Stimulated activated CD8-positive, alpha-beta memory T cell treated with anti-CD3 and anti-CD28 coated beads, Interleukin-12 subunit alpha, Interleukin-12 subunit beta, amount 100 ng/mL, for 1 hour (primary cell): ENCODE measurements at places on chromosomes 4 and X.

DNA sequence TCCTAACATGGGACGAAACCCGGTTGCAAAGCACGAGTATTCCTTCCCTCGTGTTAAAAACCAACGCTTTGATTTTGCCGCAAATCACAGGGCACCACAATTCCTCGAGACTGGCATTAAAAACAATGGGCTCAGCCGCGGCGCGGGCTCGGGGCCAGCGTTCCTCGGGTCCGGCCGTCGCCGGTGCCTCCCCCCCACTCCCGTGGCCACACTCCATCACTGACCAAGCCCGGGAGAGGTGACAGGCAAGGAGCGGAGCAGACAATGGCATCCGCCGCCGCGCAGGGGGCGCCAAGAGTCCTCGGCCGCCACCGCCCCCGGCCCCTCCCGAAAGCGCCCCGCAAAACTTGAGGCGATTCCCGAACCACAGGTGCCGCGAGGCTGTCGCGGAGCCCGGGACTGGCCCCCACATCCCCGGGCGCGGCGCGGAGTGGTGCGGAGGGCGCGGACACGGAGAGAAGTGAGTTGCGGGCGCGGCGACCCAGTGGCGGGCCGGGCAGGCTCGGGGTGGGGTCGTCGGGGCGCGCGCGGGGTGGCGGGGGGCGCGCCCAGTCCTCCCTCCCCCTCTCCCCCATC, 445 bp downstream of the AP1S2 start:
- DNase-seq = peak; percentile 12

GRCh38 chr4:113639326-113639725, 122.2 kb downstream of the CAMK2D start:
- no peak for DNase-seq

DNA sequence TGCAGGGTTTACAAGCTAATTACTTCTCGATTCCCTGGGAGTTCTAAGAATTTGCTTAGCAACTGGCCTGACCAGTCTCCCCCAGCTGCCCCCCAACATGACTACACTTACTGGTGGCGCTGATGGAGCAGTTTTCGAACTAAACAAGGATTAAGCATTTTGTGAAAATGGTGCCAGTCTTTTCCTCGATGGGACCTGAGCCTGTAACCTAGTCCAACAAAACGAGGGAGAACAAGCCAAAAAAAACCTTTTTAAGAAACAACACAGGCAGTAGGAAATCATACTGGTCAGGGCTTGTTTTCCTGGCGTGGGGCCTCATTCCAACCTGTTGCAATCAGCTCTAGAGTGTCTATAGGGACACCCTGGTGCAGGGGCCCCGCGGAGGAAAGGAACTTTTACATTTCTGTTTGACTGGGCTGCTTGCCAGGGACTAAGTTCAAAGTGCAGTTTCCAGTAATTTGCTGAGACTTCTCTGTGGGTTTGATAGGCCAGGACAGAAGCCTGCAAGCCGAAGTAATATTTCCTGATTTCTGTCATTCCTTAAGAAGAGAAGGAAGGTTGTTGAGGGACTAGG, 158.7 kb downstream of the SPRY1 start:
- no peak for DNase-seq

DNA sequence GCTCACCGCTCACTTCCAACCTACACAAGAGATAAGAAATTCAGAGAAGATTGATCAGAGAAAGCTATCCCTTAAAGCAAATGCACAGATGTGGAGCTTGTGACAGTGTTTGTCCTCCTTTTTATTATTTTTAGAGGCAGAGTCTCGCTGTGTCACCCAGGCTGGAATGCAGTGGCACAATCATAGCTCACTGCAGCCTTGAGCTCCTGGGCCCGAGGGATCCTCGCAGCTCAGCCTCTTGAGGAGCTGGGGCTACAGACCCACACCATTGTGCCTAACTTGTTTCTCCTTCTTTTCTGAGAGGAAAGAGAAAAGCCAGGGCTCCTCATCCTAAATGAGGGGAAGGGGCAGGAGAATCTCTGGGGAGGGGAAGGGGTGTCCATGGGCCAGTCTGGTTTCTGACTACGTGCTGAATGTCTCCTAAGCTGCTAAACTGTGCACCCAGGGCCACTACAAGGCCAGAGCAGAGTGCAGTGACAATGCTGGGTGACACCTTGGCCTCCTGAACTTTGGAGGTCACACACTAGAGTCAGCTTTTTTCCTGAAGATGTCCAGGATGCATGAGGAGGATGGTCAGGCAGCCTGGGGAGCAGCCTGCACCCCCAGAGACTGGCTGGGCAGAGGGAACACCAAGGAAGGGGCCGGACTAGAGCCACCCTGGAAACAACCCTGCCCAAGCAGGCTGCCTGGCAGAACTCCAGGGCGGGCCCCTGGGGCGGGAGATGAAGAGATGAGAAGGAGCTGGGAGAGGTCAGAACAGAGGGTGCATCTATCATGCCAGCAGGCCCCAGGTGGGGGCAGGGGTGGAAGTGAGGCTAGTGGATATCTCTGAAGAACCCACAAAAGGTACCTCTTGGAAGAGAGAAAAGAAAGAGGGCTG, 55.5 kb upstream of the PROM1 start:
- DNase-seq = no peak

DNA sequence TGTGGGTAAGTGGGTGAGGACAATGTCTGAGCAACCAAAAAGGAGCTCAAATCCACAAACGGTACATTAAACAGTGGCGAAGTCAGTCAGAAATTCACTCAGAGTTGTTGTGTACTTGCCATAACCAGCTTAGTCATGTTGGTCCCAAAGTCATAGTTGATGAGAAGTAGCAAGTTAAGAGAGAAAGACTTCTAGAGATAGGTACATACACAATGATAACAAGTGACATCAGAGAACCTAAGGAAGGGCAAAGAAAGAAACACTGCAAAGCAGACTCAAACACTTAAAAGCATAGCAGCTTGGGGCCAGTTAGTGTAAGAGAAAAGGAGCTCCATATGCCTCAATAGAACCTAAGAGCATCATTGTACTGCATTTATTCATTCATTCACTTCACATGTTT, 30.2 kb downstream of the DYNLT3 start:
- DNase-seq = no peak

- DNase-seq = no peak
These were observed 613.3 kb downstream of the BCOR start for GRCh38 chrX:39484159-39485068.

GRCh38 chr4:163385466-163385865, 41.8 kb downstream of the NPY5R start:
- no peak for DNase-seq

- no peak for DNase-seq
These were observed 64.6 kb downstream of the CNKSR2 start for GRCh38 chrX:21438792-21439191.

DNA sequence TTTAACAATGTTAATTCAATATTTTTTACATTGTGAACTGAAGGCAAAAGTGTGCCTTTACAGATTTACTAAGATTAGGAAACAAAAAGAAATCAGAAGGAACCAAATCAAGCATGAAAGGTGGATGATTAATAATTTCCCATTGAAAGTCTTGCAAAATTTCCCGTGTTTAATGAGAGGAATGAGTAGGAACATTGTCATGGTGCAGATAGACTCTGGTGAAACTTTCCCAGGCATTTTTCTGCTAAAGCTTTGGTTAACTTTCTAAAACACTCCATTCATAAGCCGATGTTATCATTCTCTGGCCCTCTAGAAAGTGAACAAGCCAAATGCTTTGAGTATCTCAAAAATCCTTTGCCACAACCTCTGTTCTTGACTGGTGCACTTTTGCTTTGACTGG, 1522.8 kb upstream of the PABPC4L start:
- DNase-seq = no peak

DNA sequence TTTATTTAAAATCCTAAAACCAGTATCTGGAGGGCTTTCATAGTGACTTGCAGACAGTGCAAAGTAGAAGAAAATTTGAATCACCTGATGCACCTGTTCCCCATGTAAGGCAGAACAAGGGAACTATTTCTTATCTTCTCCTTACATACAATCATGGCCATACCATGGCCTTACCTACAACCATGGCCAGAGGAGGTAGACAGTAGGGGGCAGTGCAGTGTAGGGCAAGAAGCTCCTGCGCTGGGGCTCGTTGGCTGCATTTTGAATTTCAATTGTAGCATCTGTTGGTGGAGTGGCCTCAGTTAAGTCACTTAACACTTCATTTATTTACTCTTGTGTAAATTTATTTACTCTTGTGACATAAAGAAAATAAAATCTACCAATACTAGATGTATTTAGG, 33.0 kb downstream of the GALNTL6 start:
- no peak for DNase-seq

- DNase-seq = peak; percentile 20
These were observed 47.2 kb upstream of the TMEM33 start for GRCh38 chr4:41887821-41888686.

- DNase-seq = no peak
These were observed 14.3 kb downstream of the PCDH19 start for GRCh38 chrX:100395781-100396180.

DNA sequence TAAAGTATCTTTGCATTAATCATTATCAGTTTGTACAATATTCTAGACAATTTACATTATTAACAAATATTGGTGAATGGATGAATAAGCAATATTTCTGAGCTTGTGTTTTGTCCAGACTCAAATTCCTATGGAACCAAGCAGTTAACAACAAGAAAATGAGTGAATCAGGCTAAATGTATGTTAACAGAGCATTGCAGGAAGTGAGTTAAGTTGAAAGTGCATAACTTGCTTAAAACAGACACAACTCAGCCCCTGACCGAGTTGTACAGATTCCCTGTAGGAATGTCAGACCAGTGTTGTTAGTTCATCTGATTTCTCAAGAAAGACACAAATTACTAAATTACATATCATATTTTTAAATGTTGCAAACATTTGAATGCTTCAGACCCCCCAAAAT, 23.7 kb upstream of the CSN1S1 start:
- DNase-seq = no peak

DNA sequence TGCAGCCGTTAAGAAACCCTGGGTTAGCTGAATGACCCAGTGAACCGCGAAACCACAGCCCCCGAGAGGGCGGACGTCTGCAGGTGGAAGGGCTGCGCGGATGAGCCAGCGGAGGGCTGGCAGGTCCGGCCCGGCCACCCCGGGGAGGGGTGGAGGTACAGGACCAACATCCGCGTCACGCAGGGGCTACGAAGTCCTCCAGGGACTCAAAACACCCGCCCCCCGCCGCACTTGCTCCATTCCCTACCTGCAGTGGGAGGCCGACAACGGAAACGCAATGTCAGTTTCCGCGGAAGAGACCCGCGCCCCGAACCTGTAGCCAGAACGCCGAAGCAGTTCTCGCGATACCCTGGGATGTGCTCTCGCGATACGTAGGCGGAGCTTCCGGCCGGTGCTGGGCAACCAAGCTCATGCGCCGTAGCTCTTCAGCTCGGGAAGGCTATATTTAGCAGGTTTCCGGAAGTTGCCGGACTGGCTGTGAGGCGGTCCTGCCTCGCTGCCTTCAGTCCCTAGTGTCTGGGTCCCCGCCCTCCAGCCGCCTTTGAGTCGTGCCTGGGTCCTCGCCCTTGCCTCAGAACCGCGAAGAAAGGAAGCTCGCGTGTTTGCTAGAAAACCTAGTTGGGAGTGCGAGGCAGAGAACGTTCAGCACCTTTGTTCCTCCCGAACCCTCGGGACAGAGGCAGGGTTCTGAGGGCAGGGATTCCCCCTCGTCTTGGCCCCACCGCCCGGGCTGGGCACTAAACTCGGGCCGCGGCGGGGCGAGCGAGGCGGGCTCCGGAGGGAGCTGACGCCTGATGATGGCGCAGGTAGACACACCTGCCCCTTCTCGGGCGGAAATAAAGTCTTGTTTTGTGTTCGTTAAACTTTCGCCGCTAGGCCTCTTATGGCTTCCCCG, at the start of the genes OFD1 and TRAPPC2:
OFD1 (plus strand) TSS at position 471 of the 895 bp plus-strand sequence; CDS start at position 795, 324 bp downstream.
TRAPPC2 (minus strand) TSS at position 343 of the 895 bp plus-strand sequence. CDS start 14,657 bp downstream, outside the sequence.
- peak; percentile 79 for DNase-seq

DNA sequence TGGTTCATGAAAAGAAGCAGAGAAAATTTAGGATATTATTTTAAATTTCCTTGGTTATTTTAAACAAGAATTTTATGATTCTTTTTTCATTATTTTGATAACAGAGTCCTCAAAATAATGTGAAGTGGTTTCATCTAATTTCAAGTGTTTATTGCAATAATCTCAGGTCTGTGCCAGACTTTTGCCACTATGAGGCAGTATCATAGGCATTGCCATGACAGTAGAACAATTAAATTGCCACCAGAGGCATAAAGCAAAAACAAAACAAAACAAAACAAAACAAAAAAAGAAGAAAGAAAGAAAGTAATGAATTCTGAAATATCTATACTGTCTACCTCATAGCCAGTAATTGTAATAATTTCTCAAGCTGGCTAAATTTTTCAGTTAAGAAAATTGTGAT, 739.2 kb downstream of the KCTD8 start:
- DNase-seq = no peak

- no peak for DNase-seq
These were observed 265.8 kb downstream of the PCDH18 start for GRCh38 chr4:137266511-137266910.

DNA sequence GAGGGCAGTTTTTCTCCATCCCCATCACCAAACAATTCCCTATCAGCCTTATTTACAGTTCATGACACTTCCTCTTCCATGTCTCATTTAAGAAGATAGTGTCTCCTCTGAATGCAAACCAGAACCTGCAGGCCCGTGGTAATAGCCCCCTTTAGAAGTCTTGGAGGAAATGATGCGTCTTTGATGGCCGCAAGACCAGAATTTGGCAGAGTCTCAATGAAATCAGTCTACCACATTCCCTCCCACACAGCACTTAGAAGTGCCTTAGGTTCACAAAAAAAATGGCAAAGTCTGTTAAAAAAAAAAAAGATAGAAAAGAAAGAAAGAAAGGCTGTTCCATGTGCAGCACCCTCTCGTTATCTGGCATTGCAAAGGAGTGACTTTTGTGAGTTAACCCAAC, 2.1 kb upstream of the KDR start:
- no peak for DNase-seq

DNA sequence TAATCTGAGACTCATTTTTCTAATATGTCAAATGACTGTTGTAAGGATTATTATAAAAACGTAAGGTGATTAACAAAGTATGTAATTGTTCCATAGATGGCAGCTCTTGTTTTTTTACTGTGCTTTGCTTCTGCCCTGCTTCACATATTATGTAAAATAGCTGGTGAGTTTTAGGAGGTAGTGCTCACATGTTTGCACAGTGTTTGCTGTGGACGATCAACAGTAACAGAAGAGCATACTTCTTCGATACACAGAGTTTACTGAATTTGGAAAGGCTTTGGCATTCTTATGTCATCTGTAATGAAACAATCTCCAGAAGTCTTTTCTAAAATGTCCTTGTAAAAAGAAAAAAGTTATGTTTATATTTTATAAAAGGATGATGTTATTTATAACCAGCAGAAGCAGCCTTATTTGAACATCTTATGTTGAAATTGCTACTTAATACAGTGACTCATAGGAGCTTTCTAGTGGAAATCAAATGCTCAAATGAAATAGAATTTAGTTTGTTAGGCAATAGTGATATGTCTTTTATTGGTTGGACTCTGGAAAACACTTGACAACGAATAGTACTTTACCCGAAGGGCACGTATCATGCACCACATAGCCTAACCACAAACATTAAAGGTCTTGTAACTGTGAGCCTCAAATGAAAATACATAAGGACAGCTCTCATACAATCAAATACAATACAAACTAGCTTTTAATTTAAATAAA, 1.9 kb upstream of the MTTP start:
- no peak for DNase-seq

DNA sequence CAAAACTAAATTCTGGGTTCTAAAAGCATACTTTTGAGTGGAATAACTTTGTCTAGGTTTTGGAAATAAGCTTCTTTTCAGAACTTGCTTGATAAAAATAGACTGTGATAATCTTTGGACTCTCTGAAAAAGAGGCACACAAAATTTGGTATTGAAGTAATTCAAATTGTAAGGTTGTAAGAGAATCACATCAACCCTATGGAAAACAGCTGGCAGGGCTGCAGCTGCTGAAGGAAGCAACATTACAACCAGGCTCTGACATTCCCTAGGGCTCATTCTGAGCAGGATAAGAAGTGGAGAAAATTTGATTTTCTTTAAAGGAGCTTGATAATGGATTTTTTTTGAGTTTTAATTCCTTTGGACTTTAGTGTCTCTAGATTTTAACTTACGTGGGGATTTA, 147.6 kb downstream of the FSTL5 start:
- no peak for DNase-seq
